Kidney tubule cell (primary cell): ENCODE measurements at places on chromosomes 3 and 15.
A peak's percentile ranks its signal among the peaks of the same experiment; 100 is the strongest.

DNA sequence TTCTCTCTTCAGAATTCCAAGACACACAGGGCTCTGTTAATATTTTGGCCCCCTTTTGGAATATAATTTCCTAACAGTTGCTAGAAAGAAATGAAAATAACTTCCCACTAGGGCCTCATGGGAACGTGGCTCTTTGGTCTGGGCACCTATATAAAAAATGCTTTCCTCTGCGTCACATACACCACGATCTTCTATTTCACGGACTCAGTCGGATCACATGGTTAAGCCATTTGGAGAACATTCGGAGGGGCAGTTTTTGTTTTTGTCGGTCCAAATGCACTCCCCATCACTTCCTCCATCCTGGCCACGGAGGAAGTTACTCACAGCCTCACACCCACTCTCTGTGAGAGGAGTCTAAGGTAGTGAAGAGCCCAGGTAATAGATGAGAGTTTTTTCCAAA is 21.0 kb downstream of the TMEM44 start:
- DNase-seq: no peak

- peak; percentile 54 for DNase-seq
Measured at GRCh38 chr3:12138044-12138443, 20.7 kb downstream of the TIMP4 start.

DNA sequence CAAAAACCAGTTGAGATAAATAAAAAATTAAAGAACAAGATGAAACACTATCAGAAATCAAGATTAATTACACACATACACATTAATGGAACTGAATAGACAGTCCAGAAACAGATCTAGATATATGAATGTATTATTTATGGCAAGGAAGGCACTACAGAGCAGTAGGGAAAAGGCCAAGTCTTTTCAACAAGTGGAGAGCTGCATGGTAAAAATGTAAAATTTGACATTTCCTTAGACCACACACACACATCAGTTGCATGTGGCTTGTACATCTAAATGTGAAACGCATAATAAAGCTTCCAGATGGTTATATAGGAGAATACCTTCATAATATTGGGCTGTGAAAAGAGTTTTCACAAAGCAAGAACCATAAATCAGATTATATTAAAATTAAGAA is 57.8 kb upstream of the ASB14 start:
- no peak for DNase-seq

DNA sequence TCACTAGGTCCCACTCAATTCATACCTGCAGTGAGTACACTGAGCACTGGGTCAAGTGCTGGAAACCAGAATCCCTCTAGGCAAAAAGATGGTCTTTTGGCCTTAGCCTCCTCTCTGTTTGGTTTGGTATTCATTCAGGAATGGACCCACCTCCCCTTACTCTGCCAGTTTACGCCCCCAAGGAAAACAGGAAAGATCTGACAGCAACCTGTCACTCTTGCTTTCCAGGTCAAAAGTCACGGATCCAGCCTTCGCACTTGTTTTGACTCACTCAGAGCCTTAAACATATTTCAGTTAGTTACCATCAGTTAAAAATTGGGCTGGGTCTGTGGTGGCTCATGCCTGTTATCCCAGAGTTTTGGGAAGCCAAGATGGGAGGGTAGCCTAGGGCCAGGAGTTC is 68.1 kb downstream of the SYNM start:
- no peak for DNase-seq

GRCh38 chr3:14923476-14923875 is 23.9 kb upstream of the NR2C2 start:
- DNase-seq: no peak

- DNase-seq: peak; percentile 82
Measured at GRCh38 chr3:188067932-188068331, 86.0 kb upstream of the LPP start.

DNA sequence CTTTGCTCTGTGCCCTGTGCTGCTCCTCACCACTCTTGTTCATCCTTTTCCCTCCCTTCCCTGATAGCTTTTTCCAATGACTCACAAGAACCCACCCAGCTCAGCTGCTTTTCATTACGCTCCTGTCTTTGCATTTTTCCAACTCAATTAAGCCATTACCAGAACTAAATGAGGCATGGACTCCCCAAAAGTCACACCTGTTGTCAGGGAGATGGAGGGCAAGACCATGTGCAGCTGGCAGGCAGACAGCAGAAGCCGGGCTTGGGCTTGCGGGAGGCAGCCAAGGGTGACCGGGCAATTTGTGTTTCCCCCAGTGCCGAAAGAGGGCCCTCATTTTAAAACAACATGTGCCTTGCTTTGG is 64.3 kb downstream of the CASR start:
- peak; percentile 49 for DNase-seq

DNA sequence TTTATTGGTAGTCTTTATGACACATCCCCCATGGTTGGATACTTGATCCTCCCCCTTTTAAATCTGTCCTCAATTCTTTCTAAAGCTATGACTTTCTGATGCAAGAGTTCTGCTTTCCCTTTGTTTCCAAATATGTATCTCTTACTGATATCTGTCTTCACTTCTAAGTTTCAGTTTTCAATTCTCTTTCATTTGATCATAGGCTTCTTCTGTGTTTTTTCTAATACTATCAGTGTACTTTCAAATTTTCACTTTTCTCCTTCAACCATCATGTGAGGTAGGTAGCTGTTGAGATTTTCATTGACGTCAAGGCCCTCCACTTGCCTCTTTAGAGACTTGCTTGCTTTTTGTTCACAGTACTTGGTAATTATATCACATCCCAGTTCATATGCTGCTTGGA is 436.5 kb downstream of the CNTN4 start:
- no peak for DNase-seq

GRCh38 chr3:58629629-58630028 is 36.9 kb downstream of the FAM3D start:
- peak; percentile 5 for DNase-seq

DNA sequence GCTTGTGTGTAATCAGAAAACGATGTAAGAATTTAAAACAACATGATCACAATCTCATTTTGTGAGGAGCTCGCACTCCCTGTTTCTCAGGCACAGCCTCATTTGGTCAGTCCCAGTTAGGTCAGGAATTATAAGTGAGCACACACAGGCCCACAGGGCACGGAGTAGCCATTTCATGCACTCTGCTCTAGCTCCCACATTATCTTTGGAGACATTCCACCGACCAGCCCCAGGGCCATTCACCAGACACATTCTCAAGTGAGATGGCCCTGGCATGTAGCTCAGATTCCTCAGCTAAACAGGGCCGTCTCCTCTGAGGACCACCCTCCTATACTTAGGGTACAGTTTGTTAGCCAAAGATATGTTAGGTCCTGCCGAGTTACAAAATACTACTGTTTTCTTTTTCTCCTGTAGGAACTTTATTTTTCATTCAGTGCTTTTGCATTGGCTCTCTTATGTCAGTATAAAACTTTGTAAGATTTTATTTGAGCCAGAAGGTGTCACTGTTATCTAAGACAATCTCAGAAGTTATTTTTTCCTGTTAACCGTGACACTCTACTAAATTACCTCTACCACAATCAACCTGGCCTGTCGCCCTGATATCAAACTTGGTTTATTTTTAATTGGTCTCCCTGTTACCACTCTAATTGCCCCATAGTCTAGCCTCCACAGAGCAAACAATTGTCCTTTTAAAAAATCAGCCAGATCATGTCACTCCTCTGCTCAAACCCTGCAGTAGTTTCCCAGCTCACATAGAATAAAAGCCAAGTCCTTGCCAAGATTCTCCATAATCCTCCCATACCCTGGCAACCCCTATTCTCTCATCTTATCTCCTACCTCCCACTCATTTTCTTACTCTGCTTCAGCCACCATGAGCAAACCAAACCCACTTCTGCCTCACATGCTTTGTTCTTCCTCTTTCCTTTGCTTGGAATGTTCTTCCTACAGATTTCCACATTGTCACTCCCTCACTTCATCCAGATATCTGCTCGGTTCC is 105.7 kb downstream of the PPP2R3A start:
- peak; percentile 28 for DNase-seq

- peak; percentile 15 for DNase-seq
Measured at GRCh38 chr3:5053021-5053831, 68.9 kb upstream of the ARL8B start.

DNA sequence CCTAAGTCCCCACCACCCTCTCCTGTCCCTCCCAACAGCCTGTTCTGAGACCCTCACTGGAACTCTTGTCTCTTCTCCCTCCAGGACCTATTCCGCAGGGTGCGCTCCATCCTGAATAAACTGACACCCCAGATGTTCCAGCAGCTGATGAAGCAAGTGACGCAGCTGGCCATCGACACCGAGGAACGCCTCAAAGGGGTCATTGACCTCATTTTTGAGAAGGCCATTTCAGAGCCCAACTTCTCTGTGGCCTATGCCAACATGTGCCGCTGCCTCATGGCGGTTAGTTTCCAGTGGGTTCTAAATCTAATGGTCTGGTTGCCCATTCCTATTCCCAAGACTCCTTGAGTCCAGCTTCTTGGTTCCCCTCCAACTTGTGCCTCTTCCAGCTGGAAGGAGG is 9.3 kb downstream of the EIF4G1 start:
- DNase-seq: no peak

GRCh38 chr3:9175421-9175820 is 74.0 kb downstream of the SRGAP3 start:
- DNase-seq: peak; percentile 85

- peak; percentile 17 for DNase-seq
Measured at GRCh38 chr3:53196575-53197407, 35.8 kb downstream of the PRKCD start.

DNA sequence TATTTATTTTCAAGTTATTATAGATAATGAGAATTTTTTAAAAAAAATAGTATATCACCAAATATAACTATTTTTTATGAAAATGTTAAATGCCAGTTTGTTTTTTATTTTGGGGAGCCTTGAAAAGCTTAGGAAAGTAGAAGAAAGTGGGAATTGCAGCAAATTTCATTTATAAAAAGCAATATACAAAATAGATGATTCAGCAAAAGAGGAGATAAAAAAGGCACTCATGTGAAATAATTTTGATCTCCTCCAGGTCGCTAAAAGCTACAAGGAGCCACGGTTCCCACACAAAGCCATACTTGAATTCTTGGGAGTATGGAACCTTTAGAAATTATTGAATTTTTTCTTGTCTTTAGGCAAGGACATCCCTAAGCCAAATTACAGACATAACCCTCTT is 625.0 kb upstream of the SGO1 start:
- DNase-seq: no peak

DNA sequence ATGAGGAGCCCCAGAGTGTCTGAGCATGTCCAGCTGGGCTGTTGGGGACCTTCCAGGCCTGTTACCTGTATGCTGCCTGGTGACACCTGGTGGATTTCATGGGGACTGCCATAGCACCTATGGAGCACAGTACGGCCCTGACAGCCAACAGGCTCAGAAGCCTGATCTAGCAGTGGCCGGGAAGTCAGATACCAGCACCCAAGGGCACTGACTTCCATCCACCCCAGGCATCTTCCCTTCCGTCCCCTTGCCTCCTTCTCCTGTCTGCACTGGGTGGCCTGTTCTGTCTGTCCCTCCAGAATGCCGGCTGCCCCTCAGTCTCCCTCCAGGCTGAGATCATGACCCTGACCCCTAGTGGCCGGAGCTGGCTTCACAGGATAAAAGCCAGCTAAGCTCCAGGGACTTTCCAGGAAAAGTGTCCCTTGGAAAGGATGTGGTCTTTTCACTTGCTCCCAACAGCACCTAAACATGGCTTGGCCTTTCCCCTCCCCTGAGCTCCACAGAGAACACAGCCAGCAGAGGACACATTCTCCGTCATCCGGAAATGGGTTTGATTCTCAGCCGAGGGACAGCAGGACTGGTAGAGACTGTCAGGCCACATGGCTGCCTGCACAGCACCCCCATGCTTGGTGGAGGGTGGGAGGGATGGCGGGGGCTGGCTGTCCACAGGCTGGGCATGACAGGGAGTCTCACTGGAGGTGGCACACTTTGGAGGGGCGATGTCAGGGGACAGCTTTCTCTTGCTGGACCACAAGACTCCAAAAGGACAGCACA is 9.5 kb downstream of the RPS17 start:
- peak; percentile 84 for DNase-seq
